ENCODE measurements at places on chromosomes 1 and 21.

DNA sequence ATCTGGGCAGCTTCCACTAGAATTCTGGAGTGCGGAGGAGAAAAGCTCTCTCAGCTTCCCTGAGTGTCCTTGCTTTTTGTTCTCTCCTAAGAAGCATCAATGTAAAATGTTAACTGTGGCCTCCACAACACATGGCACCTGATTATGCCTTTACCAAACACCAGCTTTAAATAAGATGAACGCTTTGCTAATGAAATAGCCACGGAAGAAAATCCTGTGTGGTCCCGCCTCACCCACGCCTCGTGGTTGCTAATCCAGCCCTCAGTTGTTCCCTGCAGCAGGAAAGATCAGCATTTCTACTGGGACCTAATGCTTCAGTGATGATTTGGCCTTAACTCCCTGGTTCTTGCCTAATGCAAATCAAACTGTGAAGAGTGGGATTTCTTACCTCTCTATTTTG, 1.8 kb upstream of the ERG start:
- no peak for DNase-seq

DNA sequence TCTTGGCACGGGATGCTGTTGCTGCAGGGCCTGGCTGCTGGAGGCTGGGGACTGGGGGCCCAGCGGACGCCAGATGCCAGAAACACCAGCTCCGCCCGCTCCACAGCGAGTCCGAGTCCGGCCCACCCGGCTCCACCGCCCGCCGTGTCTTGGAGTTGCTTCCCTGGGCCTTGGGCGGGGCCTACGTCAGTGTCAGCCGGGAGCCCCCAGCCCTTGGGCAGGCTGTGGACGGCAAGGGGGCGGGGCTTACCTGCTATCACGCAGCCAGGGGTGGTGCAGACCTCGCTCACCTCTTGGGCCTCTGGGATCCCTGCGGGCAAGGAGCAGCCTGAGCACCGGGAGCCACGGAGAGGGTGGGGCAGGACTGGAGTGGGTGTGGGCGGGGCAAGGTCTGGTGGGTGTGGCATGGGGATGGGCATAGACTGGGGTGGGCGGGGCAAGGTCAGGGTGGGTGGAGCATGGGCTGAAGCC, 21.8 kb downstream of the MMEL1 start:
- DNase-seq, result no peak

DNA sequence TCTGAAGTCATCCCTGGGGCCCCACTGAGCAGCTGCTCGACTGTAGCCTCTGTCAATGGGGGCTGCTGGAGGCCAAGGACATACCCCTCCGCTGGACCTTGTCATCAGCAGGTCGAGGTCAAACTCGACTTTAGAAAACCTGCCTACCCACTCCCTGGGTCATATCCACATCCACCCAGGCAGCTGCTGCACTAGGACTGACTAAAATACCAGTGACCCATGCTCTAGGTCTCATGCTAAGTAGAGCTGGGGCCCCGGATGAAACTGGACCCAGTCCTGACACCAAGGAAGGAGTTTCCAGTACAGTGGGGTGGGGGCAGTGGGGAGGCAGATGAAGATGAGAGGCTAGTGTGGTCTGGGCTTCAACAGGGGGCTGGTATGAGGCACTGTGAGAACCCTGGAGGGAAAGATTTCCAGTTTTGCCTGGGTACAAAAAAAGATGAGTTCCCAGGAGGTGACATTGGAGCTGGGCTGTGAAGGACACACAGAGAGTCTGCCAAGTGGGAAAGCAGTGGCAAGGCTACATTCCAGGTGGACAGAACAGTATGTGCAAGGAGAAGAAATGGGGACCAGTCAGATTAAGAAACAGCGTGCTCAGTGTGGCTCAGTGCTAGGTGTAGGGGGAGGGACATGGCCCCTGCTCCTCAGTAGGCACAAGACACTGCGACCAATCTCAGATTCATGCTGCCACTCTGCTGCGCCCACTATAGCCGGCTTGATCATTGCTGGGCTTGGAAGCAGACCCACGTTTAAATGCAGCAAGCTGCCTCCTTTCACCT, 12.4 kb downstream of the SLC2A1 start:
- no peak for DNase-seq

DNA sequence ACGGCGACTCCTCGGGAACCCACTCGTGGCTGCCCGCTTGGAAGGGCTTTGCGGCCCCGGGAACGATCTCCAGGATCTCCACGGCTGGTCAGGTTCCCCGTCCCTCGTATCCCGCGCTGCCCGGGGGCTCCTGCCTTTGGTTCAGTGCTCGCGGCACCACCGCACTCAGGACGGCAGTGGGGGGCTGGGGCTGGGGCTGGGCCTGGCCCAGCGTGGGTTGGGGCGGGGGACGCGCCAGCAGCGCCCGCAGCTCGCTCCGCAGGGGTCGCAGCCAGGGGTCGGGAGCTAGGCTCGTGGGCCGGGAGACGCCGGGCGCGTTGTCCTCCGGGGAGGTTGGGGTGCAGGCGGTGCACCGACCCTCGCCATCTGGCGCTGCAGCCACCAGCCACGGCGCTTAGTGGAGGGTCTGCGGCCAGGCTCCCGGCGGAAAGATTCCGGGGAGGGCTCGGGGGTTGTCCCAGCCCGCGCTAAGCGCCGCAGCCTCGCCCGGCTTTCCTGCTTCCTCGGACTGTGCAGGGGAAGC, 8.9 kb downstream of the SIM2 start:
- no peak for DNase-seq

GRCh38 chr1:181134543-181135436, 46.3 kb downstream of the IER5 start:
- no peak for DNase-seq

DNA sequence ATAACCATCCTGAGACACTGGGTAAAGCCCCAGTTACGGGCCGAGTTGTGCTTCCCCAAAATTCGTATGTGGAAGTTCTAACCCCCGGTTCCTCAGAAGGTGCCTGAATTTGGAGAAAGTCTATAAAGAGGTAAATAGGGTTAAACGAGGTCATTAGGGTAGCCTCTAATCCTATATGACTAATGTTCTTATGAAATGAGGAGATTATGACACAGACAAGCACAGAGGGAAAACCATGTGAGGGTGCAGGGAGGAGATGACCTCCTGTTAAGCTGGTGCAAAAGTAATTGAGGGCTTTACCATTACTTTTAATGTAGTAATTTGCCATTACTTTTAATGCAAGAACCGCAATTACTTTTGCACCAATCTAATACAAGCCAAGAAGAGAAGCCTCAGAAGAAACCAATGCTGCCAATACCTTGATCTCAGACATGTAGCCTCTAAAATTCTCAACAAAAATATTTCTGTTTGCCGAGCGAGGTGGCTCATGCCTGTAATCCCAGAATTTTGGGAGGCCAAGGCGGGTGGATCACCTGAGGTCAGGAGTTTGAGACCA, 260.8 kb downstream of the GPATCH2 start:
- DNase-seq, result no peak

DNA sequence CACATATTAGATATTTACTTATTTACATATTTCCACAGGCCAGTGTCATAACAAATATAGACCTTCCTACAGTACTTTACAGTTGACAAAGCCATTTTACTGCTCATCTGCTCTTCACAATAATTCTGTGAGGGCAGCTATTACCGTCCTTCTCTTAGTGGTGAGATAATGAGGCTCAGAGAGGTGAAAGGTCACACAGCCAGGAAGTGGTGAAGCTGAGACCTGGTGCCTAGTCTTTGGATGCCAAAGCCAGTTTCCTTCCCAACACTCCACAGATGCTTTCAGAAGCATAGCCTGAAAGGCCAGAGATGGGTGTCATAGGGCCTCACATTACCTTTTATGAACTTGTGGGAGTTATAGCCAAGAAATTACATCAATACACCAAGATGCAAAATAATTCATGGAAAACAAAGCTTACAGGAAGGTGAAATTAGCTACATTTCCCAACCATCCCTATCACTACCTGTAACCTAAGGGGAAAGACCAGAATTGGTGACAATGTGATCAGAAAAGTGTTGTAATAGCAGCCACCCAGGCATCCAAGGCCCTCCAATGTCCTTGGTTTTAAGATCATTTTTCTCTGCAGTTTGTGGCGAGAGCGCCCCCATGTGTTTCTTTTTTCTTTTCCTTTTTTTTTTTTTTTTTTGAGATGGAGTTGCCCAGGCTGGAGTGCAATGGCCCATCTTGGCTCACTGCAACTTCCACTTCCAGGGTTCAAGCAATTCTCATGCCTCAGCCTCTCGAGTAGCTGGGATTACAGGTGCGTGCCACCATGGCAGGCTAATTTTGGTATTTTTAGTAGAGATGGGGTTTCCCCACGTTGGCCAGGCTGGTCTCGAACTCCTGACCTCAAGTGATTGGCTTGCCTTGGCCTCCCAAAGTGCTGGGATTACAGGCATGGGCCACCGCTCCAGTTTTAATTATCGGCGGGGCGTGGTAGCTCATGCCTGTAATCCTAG, 26.5 kb upstream of the RPL11 start:
- DNase-seq, result no peak

DNA sequence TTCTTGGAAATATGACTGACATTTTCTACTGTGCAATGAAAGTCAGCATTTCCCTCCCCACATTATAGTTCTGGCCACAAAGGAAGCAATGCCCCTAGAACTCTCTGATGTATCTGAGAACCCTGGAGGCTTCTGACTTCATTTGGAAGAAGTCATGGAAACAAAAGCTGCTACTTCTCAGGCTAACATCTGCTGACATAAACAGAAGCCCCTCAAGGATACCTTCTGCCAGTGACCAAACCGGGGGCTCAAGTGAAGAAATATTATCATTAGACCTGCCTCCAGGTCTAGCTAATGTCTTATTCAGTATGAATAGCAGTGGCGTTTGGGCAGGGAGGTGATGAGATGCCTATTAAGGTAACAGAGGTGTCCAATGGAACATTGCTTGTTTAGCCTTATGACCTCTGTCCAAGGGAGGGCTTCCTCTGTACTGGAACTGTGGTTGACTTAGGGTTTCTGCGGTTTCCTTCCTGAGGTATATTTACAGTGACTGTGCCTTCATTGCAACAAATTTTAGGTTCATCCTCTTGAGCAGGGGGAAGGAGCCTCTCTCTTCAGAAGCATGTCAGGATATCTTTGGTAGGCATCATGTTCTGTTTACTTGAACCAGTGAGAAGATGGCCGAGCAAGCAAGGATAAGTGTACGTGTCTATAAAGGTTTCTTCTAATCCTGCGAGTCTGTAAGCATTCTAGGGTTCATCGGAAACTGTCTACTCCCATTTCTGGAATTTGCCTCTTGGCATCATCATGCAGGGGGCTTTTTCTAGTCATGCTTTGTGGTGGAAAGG, 161.7 kb downstream of the PBX1 start:
- no peak for DNase-seq

DNA sequence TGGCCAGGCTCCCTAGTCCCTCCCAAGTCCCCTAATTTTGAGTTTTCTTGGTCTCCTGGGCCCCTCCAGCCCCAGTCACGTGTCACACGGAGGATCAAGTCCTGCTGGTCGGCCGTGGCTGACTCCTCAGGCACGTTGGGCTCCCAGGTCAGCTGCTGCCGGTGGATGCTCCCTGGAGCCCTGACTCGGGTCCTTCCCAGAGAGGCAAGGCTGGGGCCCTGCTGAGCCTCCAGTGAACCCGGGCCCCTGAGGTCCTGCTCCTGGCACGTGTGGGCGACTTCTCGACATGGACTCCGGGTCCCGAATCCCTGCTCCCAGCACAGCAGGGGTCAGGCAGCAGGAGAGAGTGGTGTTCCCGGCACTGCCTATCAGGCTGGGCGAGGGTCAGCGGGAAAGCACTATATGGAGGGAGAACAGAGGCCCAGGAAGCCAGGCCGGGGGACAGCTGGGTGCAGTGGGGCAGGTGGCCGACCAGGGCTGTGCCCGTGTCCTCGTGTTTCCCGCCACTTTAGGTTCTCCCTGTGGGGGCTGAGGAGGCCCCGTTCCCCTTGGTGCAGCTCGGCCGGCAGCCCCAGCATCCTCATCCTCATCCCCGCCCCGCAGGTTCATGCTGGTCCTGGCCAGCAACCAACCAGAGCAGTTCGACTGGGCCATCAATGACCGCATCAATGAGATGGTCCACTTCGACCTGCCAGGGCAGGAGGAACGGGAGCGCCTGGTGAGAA, 13.2 kb downstream of the TMEM240 start:
- DNase-seq, result no peak

GRCh38 chr1:30837653-30838052, 70.9 kb downstream of the SDC3 start:
- no peak for DNase-seq

DNA sequence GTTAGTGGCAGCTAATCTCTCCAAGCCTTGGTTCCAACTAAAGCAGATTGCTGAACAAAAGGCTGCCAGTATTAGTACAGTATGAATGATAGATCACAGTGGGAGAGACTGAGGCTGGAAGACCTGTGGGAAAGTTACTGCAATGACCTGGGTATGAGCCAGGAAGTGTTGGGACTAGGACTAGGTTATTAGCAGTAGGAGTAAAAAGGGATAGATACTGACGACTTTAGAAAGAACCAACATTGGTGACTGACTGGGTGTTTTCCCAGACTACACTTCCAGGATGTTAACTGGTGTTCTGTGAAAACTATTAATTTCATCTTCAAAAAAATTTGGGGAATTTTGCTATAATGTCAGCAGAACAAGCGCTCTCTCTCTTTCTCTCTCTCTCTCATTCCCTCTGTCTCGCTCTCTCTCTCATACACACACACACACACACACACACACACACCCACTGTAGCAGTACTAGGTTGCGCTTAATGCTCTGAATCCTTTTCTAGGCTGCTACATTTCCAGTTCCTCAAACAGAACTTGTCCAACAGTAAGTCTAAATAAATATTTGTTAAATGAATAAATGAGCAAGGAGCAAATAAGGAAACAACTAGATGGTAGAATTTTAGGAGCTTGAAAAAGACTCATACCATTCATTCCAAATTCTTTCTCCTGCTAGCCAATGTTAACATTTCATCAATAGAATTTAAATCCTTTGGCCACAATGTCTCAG, 47.6 kb upstream of the RGS8 start:
- DNase-seq, result no peak

GRCh38 chr21:45454926-45455673, 50.1 kb downstream of the COL18A1 start:
- no peak for DNase-seq

DNA sequence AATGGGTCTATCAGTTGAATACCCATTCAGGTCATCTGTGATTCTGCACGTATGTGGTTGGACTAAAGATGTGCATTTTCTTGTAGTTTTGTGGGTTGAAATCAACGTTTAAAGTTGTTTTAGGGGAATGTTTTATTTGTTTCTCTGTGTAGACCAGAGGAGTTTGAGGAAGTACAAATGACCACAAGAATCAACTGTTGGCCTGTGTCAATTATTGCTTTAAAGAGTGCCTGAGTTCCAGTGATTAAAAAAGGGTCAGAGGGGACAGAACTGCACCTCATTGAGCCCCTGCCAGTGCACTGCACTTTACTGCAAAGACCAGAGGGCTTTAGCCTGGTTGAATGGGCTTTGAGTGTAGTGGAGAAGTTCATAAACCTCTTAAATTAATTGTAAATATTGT, 190.3 kb downstream of the VPS13D start:
- no peak for DNase-seq

DNA sequence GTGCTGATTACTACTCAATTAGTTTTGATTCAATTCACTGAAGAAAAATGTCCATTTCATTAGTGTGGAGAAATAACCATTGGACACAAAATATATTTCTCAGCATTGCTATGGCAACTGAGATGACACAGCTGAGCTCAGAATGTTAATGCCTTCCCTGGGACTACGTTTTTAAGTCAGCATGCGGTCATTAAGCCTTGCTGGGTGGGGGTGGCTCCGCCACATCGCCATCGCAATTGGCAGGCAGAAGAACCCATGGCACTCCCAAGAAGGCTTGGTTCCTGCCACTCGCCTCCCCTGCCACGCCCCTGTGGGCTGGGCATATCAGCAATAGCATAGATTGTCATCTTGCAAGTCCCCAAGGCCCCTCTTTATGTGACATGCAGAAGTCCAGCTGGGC, 256.7 kb upstream of the CAMK1G start:
- no peak for DNase-seq
